ENCODE measurements at places on chromosomes 6 and 20. TPM values are rescaled to one million over a fixed set of nuclear protein-coding genes. Genes with fewer than 3 reads are reported as not detected.

The ATAT1 gene
- total RNA-seq = 1.6 TPM

The STMND1 gene
- total RNA-seq = not detected

The PGC gene
- total RNA-seq = not detected

The MGME1 gene
- 7.1 TPM for total RNA-seq

DNA sequence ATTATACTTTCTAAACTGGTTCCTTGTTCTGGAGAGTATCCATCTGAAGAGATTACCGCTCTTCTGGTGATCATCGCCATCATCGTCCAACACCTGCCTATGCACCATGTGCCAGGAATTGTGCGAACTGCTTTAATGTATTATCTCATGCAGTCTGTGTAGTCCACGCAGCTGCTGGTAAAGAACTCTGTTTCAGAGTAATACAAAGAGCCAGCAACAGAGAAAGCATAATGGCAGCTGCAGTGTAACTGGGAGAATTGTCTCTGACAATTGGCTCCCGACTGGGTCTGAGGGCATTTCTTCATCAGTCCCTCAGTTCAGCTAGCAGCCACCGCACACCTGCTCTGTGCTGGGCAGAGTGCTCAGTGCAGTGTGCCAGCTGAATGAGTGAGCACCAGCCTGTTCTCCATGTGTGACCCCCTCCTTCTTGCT, 383.4 kb downstream of the GRIK2 start:
- no peak for DNase-seq

DNA sequence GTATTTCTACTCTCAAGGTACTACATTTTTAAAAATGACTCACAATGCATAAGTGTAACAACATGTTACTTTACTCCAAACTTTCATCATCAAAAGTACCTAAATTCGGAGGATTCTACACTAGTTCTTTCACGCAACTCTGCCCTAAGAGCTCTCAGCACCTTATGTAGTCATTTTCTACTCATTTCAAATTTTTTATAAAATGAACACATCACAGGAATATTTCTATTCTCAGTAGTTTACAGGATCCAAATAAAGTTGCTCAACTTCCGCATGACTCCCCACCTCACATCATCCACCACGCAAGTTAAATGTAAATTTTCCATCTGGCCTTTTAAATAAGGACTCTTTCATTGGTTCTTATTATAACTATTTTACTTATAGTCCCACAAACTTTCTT, 344.9 kb upstream of the MANEA start:
- no peak for DNase-seq

- DNase-seq = no peak
These were observed 14.7 kb downstream of the LRRC73 start for GRCh38 chr6:43495409-43495941.

DNA sequence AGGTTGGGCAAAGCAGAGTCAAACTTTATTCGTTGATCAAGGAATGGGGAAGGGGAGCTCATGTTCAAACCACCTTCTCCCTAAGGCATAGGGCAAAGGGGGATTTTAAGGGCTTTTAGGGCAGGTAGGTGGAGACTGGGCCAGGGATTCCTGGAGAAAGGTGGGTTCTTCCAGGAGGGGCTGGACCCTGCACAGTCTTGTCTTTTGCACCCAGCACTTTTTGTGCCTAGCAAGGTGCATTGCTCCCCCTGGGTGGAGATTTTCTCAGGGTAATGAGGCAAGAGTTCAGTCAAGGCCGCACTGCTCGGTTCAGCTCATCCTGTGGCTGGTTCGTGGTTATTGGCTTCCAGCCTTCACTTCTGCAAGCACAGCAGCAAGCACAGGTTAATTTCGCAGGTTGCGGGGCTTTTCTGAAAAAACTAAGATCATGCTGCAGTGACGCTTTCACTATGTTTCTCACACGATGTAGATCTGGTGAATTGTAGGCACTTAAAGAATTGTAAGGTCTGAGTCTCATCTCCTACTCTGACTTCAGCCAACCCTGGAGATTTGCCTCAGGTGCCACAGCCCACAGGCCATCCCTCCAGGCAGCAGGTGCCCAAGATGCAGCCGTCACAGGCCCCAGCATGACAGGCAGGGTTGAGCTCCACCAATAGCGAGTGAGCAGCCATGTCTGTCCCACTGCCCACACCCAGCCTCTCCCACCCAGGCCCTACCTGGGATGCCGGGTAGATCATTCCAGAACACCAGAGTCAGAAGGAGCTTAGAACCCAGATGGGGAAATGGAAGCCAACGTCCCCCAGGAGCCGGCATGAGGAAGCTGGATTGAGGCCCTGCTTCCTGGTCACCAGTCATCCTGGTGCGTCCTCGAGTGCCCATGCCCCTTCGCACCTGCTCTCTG, 37.1 kb downstream of the SUN5 start:
- peak; percentile 48 for DNase-seq

DNA sequence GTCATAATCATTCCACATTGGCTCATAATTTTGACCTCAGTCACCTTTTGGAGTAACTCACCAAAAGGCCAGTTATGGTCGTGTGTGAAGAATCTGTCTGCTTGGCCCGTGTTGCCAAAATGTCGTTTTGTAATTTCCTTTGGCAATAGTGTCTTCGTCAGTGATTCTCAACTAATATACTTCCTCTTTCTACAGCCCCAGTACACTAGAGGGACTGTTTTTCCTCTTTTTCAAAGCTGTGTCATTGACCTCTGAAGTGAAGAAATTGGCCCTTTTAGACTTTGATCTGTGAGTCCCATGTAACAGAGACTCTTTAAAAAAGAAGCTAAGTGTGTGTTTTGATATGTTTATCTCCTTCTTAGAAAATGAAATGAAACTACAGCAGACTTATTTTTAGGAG, 5.2 kb downstream of the FOXO3 start:
- DNase-seq = peak; percentile 79

All from right atrium auricular region (tissue), 2 donors.